ENCODE measurements at places on chromosomes 3 and 15. TPM values are rescaled to one million over a fixed set of nuclear protein-coding genes. Genes with fewer than 3 reads are reported as not detected.

The PLCH1 gene
- total RNA-seq, result 1.1 TPM

The AADACL2 gene
- total RNA-seq, result not detected

The TGM5 gene
- total RNA-seq, result under 0.01 TPM

The CD86 gene
- total RNA-seq, result 0.27 TPM

The GOLGA8N gene
- 34.7 TPM for total RNA-seq

The DET1 gene
- 12.4 TPM for total RNA-seq

The ALCAM gene
- total RNA-seq, result 19.9 TPM

The HDDC3 gene
- total RNA-seq, result 26.9 TPM

The GMPS gene
- 16.7 TPM for total RNA-seq

The CCR1 gene
- total RNA-seq, result 1.3 TPM

The MLF1 gene
- 2.4 TPM for total RNA-seq

The COLQ gene
- total RNA-seq, result 0.81 TPM

The PATL2 gene
- total RNA-seq, result 5.7 TPM

The SLC28A1 gene
- total RNA-seq, result not detected

The LMCD1 gene
- 0.81 TPM for total RNA-seq

The MAGEL2 gene
- total RNA-seq, result 0.27 TPM

The CKMT1B gene
- total RNA-seq, result not detected

The CMTM8 gene
- 2.2 TPM for total RNA-seq

The SLC12A1 gene
- total RNA-seq, result not detected

The TMEM207 gene
- not detected for total RNA-seq

The GRIP2 gene
- not detected for total RNA-seq

The P2RY1 gene
- total RNA-seq, result 7.8 TPM

The COL6A6 gene
- 0.27 TPM for total RNA-seq

The CNTN4 gene
- 0.27 TPM for total RNA-seq

The DHFR2 gene
- total RNA-seq, result 1.6 TPM

The EIF1B gene
- total RNA-seq, result 11.8 TPM

The MME gene
- 3.0 TPM for total RNA-seq

The CCNL1 gene
- 833 TPM for total RNA-seq

The LRTM1 gene
- total RNA-seq, result not detected

The CHST13 gene
- total RNA-seq, result 36.4 TPM

The CDHR4 gene
- 0.27 TPM for total RNA-seq
